ENCODE measurements at places on chromosomes 5 and 9.

GRCh38 chr5:4018007-4018406 lies 422.4 kb downstream of the IRX1 start:
- no peak for DNase-seq

DNA sequence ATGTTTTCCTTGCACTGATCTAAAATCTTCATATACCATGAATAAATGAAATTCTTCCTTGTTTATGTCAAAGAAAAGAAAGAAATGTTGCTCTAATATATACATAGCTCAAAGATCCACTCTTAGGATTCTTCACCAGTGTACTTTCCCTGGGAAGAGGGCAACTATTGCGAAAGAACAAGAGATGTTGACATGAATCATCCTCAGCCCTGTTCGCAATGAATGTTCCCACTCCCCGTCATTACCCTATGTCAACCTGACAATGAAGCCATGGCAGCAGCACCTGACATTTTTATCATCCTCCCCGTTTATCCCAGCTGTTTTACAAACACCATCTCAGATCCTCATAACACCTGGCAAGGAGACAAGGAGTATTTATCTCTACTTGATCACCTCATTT lies 409.1 kb upstream of the GRIA1 start:
- DNase-seq, result no peak

GRCh38 chr9:137333016-137333671 lies 31.1 kb upstream of the NRARP start:
- no peak for DNase-seq

DNA sequence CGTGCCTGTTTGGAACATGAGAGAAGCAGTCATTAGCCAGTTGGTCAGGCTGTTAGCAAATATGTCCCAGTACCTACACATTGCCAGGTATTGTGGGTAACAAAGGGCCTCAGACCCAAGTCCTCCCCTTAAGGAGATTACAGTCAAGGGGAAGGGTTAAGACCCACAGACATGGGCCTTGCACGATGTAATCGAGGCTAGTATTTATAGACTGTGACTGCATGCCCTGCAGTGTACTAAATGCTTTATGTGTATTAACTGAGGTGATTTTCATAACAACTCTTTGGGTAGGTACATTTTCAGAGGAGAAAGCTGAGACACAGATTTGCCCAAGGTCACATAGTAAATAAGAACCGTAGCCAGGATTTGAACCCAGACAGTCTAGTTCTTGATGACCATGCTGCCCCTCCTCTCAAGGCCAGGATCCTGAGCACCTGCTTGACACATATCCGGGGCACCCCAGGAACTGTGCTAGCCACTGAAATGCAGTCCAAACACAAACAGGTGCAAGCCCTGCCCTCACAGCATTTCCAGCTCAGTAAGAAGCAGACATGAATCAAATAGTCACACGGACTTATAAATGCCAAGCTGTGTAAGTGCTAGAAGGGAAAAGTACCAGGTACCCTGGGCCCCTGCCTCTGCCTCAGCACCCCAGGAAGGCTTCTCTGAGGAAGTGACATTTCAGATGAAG lies 32.0 kb upstream of the GRPEL2 start:
- DNase-seq, result no peak

DNA sequence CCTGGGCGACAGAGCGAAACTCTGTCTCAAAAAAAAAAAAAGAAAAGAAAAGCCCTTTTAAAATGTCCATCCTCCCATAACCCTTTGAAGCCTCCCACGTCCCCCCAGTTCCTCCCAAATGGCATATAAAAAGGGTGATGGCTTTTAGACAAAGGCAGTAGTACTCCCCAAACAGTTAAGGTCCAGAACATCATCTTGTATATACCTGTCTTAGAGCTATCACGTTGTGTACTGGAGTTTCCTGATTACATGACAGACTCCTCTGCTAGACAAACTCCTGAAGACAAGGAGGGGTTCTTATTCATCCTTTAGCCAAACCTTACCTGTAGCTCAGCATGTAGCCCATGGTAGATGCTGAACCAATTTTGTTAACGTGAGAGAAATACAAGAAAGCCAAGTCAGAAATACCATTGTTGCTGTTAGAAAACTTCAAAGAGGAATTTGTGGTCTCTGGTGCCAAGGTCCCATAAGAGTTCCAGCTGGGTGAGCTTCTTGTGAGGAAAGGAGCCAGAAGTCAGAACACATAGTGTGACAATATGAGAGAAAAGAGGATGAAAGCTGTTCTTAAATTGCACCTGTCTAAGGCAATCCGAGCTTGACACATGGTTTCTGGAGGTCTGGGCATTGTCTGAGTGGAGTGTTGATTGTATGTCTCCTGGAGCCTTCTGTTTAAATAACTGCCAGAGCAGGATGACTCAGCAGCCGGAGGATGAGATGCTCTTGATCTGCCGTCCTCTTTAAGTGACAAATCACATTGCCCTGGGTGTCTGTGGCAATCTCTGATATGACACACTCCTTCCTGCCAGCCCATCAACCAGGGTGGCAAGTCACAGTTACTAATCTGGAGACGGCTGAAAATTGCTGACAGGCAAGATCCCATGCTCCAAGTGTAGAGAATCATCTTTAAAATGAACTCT lies 69.1 kb downstream of the ARRDC3 start:
- DNase-seq, result peak; percentile 61

GRCh38 chr5:158635565-158635964 lies 464.2 kb downstream of the EBF1 start:
- DNase-seq, result no peak

GRCh38 chr5:134420343-134420742 lies 8.7 kb upstream of the CDKN2AIPNL start:
- no peak for DNase-seq

DNA sequence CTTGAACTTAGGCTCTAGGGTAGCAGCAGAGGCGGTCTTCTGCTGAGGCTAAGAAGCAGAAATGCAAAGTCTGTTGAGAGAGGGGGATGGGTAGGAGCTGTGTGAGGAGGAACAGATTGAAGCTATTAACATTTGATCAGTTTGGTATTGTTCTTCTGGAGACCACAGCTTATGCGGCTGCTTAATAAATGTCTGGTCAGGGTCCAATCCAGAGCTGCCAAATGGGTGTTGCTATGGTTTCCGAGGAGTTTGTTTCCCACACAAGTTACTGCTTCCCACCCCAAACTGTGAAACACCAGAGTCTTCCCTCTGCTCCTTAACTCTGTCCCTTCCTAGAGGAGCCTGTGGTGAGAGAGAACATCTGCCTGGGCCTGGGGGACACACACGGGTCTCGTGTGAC lies 142.2 kb upstream of the KLF4 start:
- DNase-seq, result no peak

GRCh38 chr9:136511670-136512592 lies 29.1 kb upstream of the SEC16A start:
- no peak for DNase-seq

- DNase-seq, result no peak
These were observed 96.6 kb downstream of the NLN start for GRCh38 chr5:65818592-65818991.

DNA sequence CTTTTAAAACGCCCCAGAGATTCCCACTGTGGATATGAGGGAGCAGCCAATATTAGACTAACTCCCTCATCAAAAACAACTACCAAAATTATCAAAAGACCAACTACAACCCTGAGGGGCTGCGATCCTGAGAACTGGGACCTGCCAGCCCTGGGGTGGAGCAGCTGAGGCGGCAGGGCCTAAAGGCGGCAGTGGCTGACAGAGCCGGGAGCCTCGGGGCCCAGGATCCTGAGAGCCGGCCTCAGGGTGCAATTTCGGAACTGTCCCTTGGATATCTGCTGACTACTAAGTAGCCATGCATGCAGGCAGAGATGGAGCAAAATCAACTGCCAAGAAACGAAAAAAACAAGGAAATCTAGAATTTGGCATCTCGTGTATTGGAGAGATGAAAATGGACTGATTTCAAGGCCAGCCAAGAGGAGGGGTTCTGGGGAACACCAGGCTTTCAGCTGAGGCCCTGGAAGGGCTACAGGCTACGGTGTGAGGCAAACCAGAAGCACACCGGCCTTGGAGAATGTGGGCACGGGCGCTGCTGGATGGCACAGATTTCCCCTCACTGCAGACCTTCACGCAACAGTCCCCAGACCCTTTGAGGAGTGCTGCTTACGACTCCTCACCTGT lies 63.6 kb upstream of the UBAC1 start:
- DNase-seq, result no peak

DNA sequence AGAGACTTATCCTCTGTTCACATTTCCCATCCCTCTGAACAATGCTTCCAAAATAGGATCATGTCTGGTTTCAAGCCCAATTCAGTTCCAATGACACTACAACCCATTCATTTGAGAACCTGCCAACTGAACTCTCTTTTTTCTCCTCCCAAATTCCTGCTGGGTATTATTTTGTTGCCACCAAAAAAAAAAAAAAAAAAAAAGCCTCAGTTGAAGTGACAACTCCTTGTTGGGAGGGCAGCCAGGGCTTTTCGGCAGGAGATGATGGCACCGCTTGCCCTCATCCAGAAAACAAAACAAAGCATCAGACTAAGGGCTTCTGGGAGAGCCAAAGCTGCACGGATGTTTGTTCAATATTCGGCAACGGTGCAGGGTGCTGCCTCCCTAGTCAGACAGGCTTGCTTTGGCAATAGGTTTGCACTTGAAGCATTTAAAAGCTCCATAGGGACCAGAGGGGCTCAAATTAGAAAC lies 30.6 kb upstream of the TRIM32 start:
- no peak for DNase-seq

GRCh38 chr5:55564721-55565120 lies 30.0 kb upstream of the PLPP1 start:
- DNase-seq, result no peak

GRCh38 chr5:122699201-122699600 lies 75.7 kb upstream of the SNX2 start:
- no peak for DNase-seq

GRCh38 chr9:8857926-8858595 lies 1058.5 kb upstream of the DMAC1 start:
- DNase-seq, result no peak
